ENCODE measurements at places on chromosomes 12 and 14.

- DNase-seq = no peak
Measured at GRCh38 chr12:113221997-113222729, 899 bp downstream of the TPCN1 start.

DNA sequence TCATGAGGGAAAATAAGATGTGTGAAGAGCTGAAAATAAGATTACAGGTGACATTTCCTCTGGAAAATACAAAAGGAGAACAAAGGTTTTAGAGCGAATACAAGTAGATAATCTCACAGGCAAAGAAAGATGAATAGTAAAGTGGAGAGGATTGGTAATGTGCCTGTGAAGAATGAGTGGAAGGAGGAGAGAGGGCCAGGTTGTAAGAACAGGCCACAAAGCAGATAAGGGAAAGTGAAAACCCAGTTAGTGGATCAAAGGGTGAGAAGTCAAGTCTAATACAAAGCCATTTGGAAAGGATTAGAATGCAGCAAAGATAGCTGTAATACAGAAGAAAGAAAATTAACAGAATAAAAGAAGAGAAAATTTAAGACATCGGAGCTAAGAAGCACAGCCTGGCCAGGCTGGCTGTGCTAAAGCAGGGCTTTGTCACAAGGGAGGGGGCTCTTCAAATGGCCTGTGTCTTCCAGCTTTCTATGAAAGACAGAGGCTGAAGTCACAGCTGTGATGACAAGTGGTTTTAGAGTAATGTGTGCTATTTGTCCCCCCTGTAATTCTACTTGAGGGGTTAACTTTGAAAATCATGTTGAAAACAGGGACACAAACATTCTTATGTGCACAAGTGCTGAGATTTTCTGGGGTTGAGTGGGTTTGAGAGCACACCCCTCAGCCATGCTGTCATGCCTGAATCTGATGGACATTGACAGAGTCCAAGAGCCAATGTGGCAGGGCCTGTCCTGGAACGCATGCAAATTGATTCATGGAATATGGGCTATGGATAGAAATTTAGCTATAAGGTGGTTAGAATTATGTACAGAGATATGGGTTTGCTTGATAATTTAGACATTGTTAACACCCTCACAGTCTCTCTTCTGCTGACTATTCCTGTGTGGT is 344.5 kb upstream of the NAV3 start:
- DNase-seq = no peak

DNA sequence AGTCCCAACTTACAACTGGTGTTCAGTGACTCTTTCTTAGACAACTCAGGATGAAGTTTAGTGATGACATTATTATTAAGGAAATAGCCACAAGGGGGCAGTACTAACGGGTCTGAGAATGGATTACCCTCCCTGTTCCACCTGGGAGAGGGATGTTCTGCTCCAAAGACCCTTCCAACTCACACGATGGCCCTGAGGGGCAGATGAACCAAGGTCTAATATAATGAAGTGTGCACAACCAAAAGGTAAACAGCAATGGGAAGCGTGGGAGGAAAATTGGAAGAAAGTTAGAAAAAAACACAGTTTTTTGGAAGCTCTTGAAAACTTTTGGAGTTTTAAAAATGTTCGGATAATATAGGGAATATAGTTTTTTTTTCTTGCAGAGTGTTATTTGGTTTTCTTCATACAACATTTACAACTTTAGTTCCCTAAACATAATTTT is 24.0 kb downstream of the FGF6 start:
- DNase-seq = no peak

DNA sequence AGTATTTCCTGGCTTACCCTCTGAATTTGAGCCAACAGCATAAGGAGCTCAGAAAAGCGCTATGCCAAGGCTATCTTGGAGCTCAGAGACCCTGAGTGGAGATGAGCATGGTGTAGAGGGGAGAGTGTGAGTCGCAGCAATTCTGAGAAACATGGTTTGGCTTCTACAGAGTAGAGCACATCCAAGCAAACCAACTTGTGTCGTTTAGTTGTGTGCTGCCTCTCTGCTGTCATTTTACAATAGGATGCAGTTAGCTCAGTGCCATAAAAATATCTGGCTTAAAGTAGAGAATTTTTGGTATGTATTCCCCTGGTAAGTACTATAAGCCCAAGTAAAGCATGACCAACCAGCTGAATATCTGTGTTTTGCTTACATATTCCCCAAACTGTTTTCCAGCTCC is 249.2 kb downstream of the TRHDE start:
- no peak for DNase-seq

GRCh38 chr12:76084863-76085519 is 506 bp upstream of the NAP1L1 start:
- peak; percentile 94 for DNase-seq

DNA sequence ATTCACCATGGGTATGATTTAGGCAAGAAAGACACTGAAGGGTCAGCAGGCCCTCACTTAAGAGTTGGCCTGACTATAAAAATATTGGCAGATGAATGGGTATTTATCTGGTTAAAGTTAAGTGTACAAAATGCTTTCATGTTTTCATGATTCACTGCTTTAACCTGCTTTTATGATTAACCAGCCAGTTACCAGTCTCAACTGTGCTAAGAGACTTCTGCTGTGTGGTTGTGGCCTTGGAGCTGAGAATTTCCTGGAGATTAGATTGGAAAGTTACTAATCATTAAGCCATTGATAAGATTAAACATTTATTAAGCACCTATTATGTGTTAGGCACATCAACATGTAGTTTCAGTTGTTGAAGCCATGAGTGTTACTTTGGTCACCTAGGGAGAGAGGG is 68.9 kb downstream of the RASSF8 start:
- DNase-seq = no peak

- no peak for DNase-seq
Measured at GRCh38 chr14:90487031-90487430, 90.2 kb downstream of the CALM1 start.

DNA sequence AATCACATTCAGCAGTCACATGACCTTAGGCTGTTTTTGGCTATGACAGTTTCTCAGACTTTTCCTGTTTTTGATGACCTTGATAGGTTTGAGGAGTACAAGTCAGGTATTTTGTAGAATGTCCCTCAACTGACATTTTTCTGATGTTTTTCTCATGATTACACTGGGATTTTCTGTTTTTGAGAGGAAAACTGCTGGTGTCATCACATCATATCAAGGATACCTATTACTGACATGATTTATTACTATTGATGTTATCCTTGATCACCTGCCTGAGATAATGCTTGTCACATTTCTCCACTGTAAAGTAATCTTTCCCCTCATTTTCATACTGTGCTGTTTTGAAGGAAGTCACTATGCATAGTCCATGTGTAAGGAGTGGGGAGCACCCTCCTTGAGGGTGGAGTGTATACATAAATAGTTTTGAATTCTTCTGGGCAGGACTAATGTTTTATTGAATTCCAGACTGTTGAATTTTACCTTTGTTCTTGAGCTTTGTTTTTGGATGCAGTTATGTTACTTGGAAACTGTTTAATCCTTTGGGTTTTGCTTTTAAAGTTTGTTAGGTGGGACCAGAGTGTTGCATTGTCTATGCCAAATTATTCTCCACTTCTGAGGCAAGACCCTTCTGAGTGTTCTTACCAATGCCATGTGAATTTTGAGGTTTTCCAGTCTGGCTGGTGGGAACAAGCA is 444.5 kb upstream of the FAR2 start:
- DNase-seq = no peak

DNA sequence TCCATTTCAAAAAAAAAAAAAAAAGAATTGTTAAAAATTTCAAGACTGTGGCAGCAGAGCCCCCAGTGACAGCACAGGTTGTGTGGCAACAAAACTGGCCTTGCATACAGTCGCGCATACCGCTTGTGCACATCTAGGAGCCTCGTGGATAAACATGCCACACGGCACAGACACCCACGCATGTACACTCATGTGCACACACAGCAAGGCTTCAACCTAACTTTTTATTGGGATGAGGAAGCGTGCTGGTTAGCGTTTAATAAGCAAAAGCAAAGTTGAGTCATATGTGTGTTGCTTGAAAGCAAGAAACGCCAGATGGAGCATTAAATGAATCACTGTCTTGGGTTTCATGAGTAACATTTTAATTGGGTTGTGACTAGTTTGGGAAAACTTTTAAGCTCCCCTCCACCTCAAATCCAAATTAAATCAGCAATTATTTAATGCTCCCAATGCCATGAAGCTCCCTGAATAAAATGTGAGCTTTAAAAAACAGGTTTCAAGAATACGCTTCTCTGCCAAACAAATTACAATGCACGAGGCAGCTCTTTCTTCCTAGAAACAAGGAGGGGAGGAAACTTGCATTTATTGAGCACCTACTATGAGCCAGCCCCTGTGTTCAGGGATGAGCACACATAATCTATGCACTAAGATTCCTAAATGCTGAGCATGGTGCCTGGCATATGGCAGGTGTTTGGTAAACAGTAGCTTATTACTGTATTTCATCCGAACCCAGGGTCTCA is 35.7 kb upstream of the EML1 start:
- no peak for DNase-seq

DNA sequence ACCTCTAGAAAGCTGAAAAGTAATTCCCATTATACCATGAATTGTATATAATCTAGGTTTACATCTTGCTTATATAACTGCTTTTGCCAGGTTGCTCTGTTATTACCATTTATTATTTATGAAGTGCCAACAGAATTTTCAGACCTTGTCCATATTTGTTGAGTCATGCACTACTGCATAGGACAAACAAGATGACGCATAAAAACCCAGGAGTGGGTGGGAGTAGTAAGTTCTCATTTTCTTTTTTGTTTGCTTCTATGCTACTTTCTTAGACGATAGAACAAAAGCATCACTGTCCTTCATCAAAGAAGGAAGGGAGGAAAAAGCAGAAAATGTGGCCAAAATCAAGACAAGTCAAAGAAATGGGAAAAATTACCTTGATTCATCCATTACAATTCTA is 119.0 kb upstream of the RASSF8 start:
- no peak for DNase-seq

DNA sequence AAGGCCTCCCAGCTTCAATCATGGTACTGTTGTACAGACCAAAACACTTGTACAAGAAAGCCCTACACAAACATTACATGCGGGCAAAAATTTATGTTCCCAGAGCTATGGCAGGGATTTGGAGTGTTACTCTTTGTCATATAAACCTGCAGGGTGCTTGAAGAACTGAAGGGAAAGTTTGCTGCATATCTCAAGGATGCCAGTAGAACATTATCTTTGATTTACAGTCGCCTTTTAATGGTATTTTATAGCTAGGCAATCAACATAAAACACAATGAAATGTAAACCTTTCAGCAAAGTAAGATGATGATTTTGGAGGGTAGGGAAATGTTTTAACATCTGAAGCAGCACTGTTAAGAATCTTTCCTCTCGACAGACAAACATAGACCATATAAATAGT is 305.6 kb downstream of the KCNH5 start:
- DNase-seq = no peak

- no peak for DNase-seq
Measured at GRCh38 chr14:74947353-74948227, 7.8 kb downstream of the PGF start.

DNA sequence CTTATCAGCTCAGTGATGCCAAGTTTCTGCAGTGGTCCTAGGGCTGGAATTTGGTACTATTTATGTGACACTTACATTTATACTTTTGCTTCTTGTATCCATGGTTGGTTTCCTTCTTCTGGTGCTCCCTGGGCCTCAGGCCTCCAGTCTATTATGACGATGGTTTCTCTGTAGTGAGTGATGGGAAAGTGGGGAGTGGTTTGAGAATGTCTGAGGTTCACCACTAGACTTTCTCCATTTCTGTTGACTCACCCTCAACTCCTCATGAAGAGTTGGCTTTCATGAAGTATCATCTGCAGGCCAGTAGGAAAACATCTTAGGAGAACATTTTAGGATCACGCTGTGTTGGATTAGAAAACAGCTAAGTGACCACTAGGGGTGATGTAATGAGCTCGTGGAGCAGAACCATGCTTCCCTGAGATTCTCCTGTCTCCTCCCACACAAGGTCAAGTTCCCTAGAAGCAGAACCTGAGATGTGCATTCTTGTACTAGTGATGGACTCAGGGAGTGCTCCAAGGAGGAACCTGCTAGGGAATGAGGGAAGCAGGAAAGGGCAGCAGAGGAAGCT is 32.1 kb downstream of the RPH3A start:
- DNase-seq = no peak

DNA sequence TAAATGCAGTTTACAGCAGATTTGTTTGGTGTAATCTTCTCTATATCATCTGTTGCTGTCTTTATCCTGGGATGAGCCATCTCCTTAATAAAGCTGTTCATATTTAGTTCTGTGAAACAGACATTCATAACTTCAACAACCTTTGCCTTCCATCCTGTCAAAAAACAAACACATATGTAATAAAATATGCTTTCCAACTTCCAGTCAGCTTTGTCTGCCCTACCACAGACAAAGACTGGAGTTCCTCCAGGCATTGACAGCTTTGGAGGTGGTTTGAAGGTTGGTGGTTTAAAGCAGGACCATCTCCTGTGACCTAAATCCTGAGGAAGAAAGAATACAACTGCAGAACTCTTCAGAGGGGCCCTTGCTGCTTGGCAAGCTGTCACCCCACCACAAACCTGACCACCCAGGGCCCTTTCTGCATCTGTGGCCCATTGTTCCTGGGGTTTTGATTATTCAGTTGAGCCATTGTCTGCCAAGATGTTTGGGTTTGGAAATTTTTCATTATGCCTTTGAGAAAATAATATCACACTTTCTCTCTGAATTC is 28.2 kb upstream of the PTGR2 start:
- no peak for DNase-seq

GRCh38 chr12:108129017-108129812 is at the start of gene WSCD2:
TSS of gene WSCD2 (plus strand) at chr12:108129288. CDS start at chr12:108195833, 66,545 bp downstream.
- peak; percentile 53 for DNase-seq

DNA sequence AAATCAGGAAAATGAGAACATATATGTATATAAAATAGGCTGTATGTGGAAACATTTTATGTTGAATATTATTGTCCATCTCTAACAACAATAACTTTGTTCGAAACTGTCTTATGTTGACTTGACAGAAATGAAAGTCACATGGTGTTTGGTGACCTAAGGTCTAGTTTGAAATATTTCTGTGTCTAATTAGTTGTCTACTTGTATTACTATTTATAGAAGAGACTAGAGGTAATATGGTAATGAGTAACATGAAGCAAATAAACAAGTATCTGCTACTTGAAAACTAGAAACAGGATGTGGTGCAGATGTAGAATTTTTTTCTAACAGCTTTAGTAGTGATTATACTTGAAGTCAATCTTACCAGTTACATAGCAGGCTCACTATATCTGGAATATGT is 3.9 kb downstream of the GPHN start:
- no peak for DNase-seq

- DNase-seq = no peak
Measured at GRCh38 chr12:95195122-95195521, 22.1 kb downstream of the FGD6 start.

GRCh38 chr14:61215222-61216020 is 65.7 kb downstream of the TMEM30B start:
- no peak for DNase-seq

DNA sequence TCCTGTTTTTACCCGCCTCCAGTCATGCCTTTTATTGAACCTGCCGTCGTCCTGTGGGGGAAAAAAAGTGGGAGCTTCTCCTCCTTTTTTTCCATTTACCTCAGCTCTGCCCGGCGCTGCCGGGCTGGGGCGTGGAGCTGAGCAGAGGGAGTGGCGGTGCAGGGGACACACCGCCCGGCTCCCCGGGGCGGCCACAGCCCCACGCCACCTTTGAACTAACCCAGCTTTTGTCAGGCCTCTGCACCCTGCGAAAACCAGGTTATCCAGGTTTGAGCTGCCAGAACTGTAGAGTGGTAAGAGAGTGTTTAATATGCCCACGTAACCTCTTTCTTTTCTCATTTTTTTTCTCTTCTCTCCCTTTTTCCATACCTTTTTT is 161.0 kb upstream of the FKBP4 start:
- DNase-seq = no peak
